ENCODE measurements at places on chromosomes 11 and 22.

- peak; percentile 87 for DNase-seq
These were observed 3.4 kb downstream of the TSPAN32 start for GRCh38 chr11:2305140-2305778.

DNA sequence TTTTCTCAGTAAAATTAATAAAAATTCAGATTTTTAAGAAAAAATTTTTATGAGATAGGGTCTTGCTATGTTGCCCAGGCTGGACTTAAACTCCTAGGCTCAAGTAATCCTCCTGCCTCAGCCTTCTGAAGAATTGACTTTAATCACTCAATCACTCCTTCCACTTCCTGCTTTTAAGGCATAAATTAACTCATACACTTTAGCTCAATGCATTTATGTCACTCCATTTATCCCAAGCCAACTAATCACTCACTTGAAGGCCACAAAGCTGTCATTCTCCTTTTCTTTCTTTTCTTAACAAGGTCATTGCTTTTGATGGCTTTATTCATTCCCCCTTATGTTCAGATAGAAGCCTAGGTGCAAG is 877 bp downstream of the ALG9 start:
- no peak for DNase-seq

GRCh38 chr11:129976328-129976727 is 26.3 kb downstream of the PRDM10 start:
- DNase-seq, result no peak

GRCh38 chr22:45351956-45352355 is 42.2 kb downstream of the FAM118A start:
- DNase-seq, result no peak

DNA sequence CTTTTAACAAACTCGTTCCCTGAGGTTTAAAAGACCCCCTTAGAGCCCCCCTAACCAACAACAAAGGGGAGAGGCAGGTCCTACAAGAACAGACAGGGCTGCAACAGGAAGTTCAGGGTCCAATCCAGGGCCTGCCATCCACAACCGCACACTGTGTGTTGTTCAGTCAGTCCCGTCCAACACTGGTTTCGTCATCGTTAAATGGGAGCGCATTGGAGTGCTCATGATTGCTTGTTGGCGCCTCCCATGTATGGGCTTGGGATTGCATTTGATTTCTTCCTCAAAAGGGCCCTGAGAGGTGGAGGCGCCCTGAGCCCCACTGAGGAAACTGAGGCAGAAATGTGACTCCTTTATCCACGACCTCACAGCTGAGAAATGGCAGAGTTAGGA is 174.1 kb downstream of the MN1 start:
- DNase-seq, result no peak

- no peak for DNase-seq
These were observed 22.3 kb downstream of the RTN4R start for GRCh38 chr22:20245577-20246367.

Data from stimulated activated CD4-positive, alpha-beta T cell treated with anti-CD3 and anti-CD28 coated beads, Interleukin-12 subunit alpha, Interleukin-12 subunit beta, amount 100 ng/mL, for 4 hours (primary cell).